IPS-NIHi11 (cell line): ENCODE measurements at places on chromosomes 6 and 20.

DNA sequence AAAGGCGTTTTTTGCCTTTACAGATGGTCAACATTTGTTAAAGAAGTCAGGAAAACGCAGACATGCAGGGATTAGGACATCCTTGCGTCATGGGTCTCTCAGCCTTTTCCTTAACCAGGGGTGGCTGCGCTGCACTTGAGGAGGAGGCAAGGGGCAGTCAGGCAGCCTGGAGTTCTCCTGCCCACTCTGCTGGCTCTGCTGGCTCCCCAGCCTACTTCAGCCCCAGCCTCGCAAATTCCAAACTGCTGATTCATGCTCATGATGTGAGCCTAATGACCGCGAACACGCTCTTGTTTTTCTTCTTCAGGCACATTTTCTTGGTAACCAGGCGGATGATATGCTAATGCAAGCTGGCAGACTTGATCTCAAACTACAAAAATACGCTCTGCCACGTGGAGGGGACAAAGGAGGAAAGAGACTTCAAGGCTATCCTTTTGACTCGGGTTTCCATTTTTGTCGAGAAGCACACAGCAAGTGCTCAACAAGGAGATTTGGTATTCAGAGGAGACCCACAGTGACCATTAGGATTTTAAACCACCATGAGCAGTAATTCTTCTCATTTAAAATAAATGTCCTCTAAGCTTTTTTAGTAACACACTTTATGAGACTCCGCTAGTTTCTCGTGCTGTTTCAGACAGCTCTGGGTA is 290.3 kb upstream of the STXBP5 start:
- peak; percentile 73 for DNase-seq

DNA sequence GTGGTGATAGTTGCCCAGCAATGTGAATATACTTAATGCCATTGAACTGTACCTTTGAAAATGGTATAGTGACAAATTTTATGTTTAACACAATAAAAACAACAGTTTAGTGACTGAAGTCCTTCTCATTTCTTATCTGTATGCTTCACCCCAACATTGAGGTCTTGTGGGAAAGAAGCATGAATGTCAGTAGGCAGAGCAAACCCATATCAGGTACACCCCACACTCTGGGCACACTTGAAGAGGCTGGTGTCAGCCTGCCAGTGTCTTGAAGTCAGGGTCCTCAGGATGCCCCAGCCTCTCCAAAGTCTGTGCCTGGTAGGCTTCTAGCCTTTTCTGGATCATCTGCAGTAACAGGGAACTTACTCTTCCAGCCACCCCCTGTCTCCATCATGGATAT is 51.2 kb downstream of the CD164 start:
- no peak for DNase-seq

GRCh38 chr6:144364782-144365181 is 79.6 kb downstream of the UTRN start:
- no peak for DNase-seq

- no peak for DNase-seq
Measured at GRCh38 chr6:21189759-21190158, 403.8 kb upstream of the SOX4 start.

DNA sequence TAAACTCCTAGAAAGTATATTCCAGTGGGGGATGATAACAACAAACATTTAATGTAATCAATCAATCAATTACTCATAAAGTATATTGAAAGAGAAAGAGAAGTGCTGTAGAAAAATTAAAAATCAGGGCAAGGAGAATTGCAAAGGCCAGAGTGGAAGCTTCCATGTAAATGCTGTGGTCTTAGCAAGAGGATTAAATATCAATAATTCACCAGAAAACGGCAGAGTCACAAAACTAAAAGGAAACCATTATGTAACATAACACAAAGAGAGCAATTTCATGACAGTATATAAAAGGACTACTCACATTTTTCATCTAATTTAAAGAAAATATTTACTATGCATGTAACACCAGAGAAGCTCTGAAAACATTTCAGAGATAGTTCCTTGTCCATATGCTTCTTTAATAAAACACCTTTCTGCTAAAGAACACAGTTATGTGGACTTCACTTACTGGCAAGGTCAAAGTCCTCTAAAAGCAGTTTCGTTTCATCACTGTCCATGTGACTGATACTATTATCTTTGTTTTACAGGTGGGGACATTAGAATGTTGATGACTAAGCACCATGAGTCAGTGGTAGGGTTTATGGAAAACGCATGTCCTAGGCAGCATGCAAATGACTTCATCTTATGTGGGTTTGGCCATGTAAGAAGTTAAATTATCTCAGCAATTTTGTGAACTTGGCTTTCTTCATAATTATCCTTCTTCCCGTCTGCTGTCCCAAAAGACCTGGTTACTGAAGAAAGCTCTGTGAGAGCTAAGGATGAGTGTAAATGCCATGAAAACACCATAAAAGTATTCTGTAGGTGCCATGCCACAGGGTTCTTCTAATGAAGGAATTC is 185.8 kb upstream of the TENT5A start:
- no peak for DNase-seq

- DNase-seq = no peak
Measured at GRCh38 chr20:19508449-19508848, 249.6 kb upstream of the RIN2 start.

DNA sequence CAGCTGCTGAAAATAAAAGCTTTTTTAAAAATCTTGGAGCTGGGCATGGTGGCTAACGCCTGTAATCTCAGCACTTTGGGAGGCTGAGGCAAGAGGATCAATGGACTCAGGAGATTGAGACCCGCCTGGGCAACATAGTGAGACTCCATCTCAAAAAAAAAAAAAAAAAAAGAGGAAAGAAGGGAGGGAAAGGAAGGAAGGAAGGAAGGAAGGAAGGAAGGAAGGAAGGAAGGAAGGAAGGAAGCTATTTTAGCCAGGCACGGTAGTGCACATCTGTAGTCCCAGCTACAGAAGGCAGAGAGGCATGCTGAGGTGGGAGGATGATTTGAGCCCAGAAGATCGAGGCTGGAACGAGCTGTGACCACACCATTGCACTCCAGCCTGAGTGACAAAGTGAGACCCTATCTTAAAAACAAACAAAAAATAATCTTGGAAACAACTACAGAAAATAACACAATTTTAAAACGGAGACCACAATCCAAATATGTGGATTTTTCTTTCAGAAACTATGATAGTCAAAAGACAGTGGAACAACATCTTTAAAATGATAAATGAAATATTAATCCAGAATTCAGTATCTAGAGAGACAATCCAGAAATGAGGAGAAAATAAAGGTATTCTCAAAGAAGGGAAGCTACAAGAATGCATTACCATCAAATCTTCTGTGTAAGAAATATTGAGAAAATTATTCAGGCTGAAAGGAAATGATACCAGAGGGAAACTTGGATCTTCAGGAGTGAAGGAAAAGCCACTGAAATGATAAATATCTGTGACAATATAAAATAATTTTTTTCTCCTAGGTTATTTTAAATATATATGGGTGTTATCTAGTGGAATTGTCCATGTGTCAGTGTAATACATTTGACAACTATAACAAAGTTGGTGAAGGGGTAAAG is 182.0 kb downstream of the GPX5 start:
- DNase-seq = no peak

DNA sequence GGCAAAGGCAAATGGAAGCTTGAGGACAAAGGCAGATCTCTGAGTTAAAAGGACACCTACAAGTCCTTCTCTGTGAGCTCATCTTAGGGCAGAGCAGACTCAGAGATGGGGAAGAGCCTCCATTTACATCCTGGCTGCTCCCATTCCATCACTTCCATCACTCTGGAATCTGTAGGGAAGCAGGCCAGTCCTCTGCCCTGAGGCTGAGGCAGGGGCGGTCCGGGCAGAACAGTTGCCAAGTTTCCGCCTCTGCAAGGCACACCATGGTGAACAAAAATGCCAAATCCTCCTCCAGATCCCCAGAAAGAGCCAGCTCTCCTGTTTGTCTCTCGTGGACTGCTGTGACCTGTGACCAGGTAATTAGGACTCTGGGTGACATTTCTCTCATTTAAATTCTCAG is 209.6 kb upstream of the SSTR4 start:
- DNase-seq = no peak

- no peak for DNase-seq
Measured at GRCh38 chr6:114007516-114007915, 36.6 kb upstream of the HDAC2 start.

DNA sequence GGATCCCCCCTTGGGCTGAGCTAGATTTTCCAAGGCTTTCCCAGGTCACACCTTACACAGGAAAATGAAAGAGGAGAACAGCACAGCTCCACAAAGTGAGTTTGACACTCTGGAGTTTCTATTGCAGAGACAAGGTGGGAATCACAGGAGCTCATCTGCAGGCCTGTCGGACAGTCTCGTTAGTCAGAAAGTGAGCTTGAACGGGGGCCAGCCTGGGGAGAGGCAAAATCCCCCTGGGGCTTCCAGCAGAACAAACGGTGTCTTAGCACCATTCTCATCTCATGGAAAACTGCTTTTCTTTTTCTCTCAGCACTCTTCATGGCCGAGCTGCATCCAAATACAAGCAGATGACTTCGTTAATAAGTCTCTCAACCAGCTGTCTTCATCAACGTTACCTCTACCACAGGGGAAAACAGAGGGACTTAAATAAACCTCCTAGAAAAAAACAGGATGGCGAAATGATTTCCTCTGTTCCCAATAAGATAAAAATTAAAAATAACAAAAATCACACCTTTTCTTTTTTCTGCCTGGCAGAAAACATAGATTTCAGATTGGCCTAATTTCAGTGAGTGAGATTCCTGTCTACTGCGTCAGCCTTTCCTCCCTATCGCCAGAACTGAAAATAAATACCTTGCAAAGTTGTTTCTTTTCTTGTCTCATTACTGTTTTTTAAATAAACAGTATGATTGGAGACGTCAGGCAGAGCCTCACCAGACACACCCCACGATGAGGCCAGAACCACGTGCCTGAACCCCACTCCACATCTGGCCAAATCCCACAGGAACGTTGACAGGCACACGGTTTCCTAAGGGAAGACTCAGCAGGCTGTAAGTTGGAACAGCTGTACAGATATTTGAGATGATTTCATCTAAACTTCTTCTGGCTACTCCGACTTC is 219.0 kb downstream of the TTLL2 start:
- DNase-seq = no peak

GRCh38 chr6:100228437-100228833 is 234.4 kb upstream of the MCHR2 start:
- DNase-seq = no peak

- DNase-seq = no peak
Measured at GRCh38 chr6:76774781-76775384, 688.4 kb downstream of the HTR1B start.

DNA sequence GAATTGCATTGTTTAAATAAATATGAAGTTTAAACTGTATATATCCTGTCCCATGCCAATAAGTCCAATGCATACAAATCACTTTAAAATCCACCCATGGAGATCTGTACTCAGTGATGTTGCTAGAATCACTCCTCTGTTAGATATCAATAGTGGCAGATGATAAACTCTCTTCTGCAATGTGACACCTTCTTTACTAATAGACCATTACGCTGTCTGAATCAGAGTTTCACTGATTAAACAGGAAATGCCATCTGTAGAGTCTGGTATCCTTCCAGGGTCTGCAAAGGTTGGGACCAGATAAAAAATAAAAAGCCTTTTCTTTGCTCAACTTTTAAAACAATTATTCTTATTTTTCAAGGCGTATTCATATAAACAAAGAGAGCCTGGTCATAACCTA is 134.5 kb downstream of the EDN3 start:
- DNase-seq = no peak

DNA sequence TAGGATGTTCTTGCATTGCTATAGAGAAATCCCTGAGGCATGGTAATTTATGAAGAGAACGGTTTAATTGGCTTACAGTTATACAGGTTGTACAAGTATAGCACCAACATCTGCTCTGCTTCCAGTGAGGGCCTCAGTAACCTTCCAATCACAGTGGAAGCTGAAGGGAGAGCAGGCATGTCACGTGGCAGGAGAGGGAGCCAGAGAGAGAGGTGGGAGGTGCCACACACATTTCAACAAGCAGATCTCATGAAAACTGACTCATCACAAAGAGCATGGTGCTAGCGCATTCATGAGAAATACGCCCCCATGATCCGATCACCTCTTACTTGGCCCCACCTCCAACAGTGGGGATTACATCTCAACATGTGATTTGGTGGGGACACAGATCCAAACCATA is 871.2 kb downstream of the TFAP2A start:
- no peak for DNase-seq

GRCh38 chr20:17168026-17168612 is 58.7 kb upstream of the PCSK2 start:
- no peak for DNase-seq

DNA sequence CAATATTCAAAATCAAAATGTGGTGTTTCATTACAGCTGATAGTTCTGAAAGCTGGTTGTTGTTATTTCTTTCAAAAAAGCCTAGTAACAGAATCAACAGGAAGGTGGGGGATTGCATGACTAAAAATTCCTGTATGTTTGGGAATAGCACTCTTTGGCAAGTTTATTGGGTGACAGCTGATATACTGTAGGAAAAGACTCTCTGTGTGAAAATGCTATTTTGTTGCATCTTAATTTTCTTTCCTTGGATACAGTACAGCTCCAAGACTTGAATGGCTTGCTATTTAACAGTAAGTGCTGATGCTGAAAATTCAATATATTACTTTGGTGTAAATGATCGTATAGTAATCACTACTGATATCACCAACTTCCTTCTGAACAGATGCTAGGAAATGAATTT is 336.1 kb downstream of the KHDRBS2 start:
- DNase-seq = no peak

GRCh38 chr6:37174515-37175331 is 4.8 kb downstream of the PIM1 start:
- no peak for DNase-seq

GRCh38 chr6:71482742-71483141 is 194.1 kb downstream of the OGFRL1 start:
- no peak for DNase-seq

- DNase-seq = no peak
Measured at GRCh38 chr20:19466206-19466928, 253.9 kb downstream of the SLC24A3 start.

DNA sequence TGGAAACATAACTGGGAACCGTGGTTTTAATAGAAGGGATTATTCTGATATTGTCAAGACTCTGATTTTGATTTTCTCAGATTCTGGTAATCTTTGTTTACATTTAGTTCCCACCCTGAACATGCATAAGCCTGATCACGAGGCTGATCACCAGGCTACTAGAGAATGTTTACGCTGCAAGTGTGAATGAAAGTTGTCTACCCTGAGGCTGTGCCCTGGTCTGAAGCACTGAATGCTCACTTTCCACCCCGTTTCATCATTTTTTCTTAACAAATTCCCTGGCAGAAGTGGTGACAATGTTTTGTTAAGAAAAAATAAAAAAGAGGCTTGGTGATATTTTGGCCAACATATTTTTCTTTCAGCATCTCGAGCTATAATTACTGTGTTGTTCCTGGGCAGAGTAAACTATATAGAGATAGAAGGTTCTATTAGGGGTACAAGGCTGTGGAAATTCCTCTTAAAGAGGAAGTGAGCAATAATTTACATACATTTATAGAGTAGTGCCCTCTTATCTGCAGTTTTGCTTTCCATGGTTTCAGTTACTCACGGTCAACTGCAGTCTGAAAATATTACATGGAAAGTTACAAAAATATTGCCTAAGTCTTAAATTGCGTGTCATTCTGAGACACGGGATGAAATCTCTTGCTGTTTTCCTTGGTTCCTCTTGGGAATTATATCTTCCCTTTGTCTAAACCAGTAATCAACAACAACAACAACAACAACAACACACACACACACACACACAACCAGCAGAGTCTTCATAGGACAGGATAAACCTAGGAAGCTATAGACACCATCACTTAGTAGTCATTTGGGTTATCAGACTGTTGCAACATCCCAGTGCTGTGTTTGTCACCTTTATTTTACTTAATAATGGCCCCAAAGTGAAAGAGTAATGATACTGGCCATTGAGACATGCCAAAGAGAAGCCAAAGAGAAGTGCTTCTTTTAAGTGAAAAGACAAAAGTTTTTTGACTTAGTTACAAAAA is 566.6 kb upstream of the CITED2 start:
- DNase-seq = no peak

GRCh38 chr6:834866-835265 is 141.9 kb upstream of the EXOC2 start:
- DNase-seq = no peak
